ENCODE measurements at places on chromosomes 5 and 9. TPM values are rescaled to one million over a fixed set of nuclear protein-coding genes. Genes with fewer than 3 reads are reported as not detected.

DNA sequence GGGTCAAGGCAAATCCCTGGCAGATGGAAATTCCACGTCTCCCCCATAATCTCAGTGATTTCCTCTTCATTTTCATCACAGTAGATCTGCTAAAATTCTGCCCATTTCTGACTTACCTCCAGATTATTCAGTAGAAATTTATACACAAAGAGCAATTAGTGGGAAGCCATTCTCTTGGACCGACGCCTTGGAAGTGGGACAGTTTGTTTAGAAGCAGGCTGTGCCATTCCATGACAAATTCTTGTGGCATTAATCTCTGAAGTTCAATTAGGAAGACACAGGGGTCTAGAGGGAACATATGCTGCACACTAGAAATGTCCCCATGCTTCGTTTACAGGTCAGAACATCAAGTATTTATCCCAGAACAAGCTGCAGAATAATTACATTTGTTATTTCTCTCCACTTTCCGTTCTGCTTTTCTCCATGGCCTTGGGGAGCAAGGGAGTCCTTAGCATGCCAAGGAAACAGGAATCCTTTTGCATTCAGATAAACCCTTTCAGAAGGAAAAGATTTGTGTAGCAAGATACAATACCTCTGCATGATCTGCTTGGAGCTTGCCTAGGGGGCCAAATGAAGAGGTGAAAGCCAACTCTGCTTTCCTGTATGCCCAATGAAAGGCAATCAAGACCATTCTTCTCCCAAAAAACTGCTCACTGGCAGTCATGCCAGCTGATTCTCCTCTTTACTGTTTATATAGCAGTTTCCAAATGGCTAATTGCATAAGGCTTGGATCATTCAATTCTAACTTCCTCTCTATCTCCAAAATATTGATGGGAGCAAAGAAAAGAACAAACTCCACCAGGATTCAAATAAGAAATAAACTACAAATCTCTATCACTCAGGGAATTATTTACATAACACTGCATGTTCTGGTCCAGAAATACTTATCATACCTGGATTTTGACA, 2.5 kb upstream of the PRKACG start:
- no peak overlapping the region for H3K27ac ChIP-seq
- no peaks in the 10 kb centered on the region for H3K36me3 ChIP-seq
- no peaks in the 10 kb centered on the region for H3K4me1 ChIP-seq
- H3K27me3 ChIP-seq = no peaks in the 10 kb centered on the region

DNA sequence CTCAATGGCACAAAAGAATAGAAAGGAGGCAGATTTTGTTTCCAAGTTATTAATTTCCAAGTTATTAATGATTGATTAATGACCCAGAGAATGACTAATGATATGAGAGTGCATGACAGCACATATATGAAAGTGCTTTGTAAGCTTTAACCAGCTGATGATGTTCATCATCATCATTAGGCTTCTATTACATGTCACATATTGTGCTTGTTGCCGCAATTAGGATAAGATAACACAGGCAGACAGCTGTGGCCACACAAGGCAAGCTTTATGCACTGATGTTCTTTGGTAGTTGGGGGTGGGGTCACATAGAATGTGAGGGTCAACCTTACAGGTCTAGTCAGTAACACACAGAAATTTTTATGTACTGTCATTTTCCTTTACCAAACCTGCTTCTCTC, 219.7 kb downstream of the TRPM3 start:
- H3K27ac ChIP-seq = no peak overlapping the region
- no peaks in the 10 kb centered on the region for H3K27me3 ChIP-seq
- H3K4me1 ChIP-seq = no peaks in the 10 kb centered on the region
- H3K4me3 ChIP-seq = no peak overlapping the region

The SPATA31C1 gene
- not detected for total RNA-seq

DNA sequence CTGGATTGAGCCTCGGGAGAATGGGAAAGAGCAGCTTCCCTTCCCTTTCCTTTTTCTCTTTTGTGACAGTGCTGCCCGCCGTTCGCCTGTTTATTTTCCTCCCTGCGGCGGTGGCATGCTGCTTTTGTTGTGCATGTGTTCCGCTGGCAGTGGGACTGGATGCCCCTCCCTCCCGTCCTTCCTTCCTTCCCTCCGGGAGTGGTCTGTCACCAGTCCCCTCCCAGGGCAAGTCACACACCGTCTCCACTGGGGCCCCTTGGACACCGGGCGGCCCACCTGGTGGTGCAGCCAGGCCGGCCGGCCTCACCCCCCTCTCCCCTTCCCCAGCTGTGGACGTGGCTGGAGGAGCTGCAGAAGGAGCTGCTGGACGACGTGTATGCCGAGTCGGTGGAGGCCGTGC, 214.7 kb downstream of the TRIO start:
- no peak overlapping the region for H3K27ac ChIP-seq
- no peaks in the 10 kb centered on the region for H3K4me1 ChIP-seq
- H3K36me3 ChIP-seq = no peaks in the 10 kb centered on the region
- DNase-seq = no peak

DNA sequence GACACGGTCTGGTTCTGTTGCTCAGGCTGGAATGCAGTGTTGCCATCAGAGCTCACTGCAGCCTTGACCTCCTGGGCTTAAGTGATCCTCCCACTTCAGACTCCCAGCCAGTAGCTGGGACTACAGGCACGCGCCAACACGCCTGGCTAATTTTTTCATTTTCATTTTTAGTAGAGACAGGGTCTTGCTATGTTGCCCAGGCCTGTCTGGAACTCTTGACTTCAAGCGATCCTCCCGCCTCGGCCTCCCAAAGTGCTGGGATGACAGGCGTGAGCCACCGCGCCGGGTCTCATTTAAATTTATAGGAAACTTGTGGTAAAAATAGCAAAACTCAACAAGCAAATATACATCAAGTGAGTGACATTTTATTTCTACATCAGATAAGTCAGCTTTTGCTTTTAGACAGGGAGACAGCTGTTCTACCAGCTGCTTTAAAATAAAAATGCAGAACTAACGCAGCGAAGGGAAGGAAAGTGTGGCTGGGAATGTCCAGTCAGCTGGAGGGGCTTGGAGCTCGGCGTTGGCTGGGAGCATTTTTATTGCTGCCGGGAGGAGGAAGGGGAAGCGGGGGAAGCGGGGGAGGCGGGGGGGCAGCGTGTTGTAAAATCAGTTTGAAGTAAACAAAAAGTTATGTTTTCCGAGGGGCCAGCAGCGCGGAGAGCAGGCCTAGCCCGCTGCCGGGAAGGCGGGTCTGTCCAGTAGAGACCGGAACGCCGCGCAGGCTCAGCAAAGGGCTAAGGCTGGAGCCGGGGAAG, 707 bp upstream of the ZFYVE16 start:
- no peaks in the 10 kb centered on the region for H3K27me3 ChIP-seq
- peak overlapping the region; percentile 97 for H3K4me3 ChIP-seq
- peaks cover 17% of the 10 kb centered on the region for H3K4me1 ChIP-seq
- H3K27ac ChIP-seq = peak overlapping the region; percentile 97

DNA sequence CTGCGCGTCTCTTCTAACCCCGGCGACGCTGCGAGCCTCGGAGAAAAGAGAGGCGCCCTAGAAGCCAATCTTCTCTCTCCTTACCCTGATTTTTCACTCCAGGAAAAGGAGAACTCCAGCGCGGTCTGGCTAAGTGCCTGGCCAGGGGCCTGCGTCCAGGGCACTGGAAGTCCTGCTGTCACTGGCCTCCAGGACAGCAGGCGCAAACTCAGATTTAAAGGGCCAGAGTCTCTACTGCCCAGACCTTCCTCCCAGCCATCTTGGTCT, 553 bp upstream of the FOXB2 start:
- H3K27ac ChIP-seq = no peak overlapping the region
- no peak for DNase-seq
- no peaks in the 10 kb centered on the region for H3K36me3 ChIP-seq
- peaks cover 9% of the 10 kb centered on the region for H3K27me3 ChIP-seq

The RPL37 gene
- total RNA-seq = 164 TPM

GRCh38 chr5:141039061-141039460, 12.1 kb upstream of the PCDHB1 start:
- no peak overlapping the region for H3K4me3 ChIP-seq
- no peak overlapping the region for H3K27ac ChIP-seq
- H3K36me3 ChIP-seq = no peaks in the 10 kb centered on the region
- no peaks in the 10 kb centered on the region for H3K27me3 ChIP-seq
- peaks cover 21% of the 10 kb centered on the region for H3K4me1 ChIP-seq

DNA sequence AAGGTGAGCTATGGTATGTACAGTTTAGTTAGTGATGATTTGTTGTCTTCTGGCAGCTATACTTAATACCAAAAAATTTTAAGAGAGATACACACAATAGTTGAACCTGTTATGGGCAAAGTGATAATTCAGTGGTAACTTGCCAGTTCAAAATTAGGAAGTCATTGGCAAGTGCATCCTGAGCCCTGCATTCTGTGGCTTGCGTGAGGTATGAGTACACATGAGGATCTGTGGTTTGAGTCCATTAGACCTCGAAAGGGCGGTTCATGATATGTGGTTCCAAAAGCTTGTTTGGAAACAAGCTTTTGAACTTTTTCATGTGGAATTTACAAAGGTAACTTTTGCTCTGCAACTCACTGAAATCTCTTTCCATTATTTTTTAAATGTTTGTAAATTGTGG, 47.0 kb downstream of the GPR21 start:
- H3K4me3 ChIP-seq = no peak overlapping the region
- DNase-seq = no peak
- no peak overlapping the region for H3K27ac ChIP-seq
- no peaks in the 10 kb centered on the region for H3K27me3 ChIP-seq

The ADAMTSL2 gene
- 11.1 TPM for total RNA-seq

- H3K27me3 ChIP-seq = peaks cover 9% of the 10 kb centered on the region
- H3K4me1 ChIP-seq = no peaks in the 10 kb centered on the region
- no peak within 1 kb of the TSS for H3K27ac ChIP-seq
- H3K36me3 ChIP-seq = no peaks in the 10 kb centered on the region
- DNase-seq = no peak
Observed at GRCh38 chr9:122370869-122371755, at the start of gene PTGS1. TSS of gene PTGS1 (plus strand) at chr9:122371024. CDS start at chr9:122371085, 61 bp downstream.

- peak overlapping the region; percentile 41 for H3K4me3 ChIP-seq
- H3K36me3 ChIP-seq = no peaks in the 10 kb centered on the region
- no peak overlapping the region for H3K27ac ChIP-seq
- peaks cover 21% of the 10 kb centered on the region for H3K4me1 ChIP-seq
- peak; percentile 58 for DNase-seq
- H3K27me3 ChIP-seq = no peaks in the 10 kb centered on the region
Observed at GRCh38 chr9:121550569-121551512, 51.2 kb upstream of the GGTA1 start.

- no peak for DNase-seq
- H3K36me3 ChIP-seq = no peaks in the 10 kb centered on the region
- no peak overlapping the region for H3K27ac ChIP-seq
- no peak overlapping the region for H3K4me3 ChIP-seq
Observed at GRCh38 chr5:126540631-126541030, 54.4 kb downstream of the ALDH7A1 start.

GRCh38 chr5:7902666-7903625, 34.0 kb downstream of the MTRR start:
- H3K4me1 ChIP-seq = peaks cover 4% of the 10 kb centered on the region
- H3K27ac ChIP-seq = no peak overlapping the region
- no peaks in the 10 kb centered on the region for H3K27me3 ChIP-seq
- DNase-seq = no peak

DNA sequence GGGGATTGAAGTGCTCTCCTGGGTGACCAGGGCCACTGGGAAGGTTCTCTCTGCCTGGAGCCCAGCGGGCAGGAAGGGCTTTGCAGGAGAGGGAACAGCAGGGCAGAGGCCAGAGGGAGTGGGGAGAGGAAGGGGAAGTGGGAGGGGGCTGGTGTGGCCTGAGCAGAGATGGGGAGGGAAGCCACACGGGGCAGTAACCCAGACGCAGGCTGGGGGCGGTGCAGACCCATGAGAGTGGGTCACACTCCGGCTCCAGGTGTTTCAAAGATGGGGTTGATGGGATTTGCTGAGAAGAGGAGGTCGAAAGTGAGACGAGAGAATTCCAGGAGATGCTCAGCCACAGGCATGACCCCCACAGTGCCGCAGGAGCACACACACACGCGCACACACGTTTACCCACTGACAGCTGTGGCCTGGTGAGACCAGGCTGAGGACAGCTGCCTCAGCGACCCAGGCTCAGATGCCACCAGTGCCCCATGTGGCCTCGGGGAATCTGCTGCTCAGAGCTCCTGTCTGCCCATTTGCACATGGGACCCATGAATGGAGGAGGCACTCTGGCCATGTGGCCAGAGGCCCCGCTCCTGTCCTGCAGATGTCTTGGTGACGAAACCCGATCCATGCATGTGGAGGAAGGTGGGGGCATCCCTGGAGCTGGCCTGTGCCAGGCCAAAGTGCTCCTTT, 32.7 kb upstream of the FCN2 start:
- no peaks in the 10 kb centered on the region for H3K4me1 ChIP-seq
- no peak for DNase-seq
- H3K27me3 ChIP-seq = no peaks in the 10 kb centered on the region
- no peak overlapping the region for H3K4me3 ChIP-seq

DNA sequence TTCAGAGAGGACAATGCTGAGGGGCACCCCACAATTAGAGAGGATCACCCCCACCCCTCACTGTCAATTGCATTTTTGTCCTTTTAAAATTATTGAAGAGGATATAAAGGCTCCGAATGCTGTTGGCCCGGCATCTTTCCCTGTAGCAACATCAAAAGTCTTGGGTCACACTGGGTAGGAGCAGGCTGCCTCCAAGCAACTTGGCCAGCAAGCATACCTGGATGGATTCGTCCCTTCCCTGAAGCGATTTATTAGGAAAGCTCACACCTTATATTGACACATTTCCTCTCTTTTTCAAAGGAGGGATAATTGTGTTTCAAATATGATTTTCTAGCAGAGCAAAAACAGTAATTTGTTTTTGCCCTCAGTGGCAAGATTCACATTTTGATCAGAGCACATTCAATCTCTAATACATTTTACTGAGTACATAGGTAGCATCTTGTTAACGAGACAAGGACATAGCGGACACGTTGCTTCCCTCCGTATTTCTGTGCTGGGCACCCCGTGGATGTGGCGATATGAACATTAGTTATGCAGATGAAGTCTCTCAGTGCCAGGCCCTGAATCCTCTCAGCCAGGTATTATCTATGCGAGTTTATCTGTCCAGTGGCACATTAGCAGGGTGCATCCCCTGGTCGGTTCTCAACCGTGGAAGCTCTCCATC, 321.5 kb downstream of the NTRK2 start:
- H3K27ac ChIP-seq = peak overlapping the region; percentile 61
- no peaks in the 10 kb centered on the region for H3K4me1 ChIP-seq

Measured in tibial nerve (tissue), 4 donors.